Anterior cingulate cortex (tissue), 58 donors: ENCODE measurements at places on chromosomes 2 and 18.

DNA sequence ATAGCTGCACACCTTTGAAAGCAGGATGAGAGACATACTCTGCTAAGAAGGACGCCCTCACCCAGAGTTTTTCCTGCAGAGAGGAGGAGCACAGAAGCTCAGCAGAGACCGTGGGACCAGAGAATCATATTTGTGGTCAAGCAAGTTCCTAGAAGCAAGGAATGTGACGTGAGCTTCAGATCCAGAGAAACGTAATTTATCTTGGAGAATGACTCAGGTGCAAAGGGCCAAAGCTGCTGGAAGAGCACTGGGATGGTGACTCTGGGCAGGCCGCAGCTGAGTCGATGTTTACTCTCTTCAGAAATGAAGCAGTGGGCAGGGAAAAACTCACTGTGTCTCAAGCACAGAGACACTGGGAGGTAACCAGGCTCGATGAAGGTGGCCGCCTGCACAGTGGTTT, 50.1 kb upstream of the IGFBP2 start:
- no peak for DNase-seq

- no peak for DNase-seq
Observed at GRCh38 chr2:153163055-153163454, 315.5 kb downstream of the RPRM start.

GRCh38 chr2:238098901-238099713, 1.0 kb upstream of the ESPNL start:
- DNase-seq, result no peak

DNA sequence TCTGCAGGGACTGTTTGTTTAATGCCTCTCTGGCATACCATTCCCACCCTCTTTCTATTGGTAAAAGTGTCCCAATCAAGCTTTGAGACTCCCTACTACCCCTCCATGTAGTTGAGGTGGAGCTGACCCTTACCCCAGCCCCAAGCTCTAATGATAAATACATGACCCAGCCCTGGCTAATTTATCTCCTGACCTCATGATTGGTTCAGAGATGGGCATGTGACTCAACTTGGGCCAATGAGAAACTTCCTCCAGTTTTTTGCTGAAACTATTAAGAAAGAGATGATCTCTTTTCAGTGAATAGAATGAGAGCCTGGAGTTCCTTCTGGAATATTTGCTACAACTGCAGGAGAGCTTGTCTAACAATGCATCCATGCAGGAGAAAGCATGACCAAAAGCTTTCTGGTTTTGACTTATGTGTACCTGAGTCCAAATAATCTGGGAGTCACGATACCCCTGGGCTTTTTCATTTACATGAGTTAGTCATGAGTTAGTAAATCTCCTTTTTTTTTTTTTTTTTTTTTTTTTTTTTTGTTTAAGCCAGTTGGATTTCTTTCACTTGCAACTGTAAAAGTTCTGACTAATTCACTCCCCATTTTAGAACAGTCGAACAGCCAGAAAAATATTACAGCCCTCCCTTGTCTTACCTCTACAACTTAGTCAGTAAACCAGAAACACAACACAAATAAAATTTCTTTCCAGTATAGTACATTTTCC, 66.5 kb upstream of the TLK1 start:
- no peak for DNase-seq

- no peak for DNase-seq
Observed at GRCh38 chr2:217799563-217800432, 203.0 kb downstream of the TNS1 start.

- no peak for DNase-seq
Observed at GRCh38 chr2:6921321-6921922, 4.2 kb downstream of the RNF144A start.

- no peak for DNase-seq
Observed at GRCh38 chr18:40366521-40366920, 1588.5 kb upstream of the PIK3C3 start.

DNA sequence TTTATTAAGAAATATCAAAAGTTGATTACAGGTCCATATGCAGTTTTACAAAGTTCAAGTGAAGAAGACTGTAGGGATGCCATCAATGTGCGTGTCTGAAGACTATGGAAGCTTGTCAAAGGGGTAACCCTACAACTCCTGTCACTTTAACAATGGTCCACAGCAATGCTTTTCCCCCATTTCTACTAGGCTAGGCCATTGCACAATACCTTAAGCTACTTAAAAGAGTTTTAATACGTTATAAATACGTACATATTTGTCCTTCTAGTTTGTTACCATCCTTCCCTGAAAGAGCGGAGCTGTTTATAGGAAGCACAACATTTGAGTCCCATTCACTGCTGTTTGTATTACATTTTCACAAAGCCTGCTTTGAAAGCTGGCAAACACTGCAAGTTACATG, 26.7 kb downstream of the CNRIP1 start:
- DNase-seq, result no peak

GRCh38 chr18:55819448-55819847, 231.5 kb upstream of the TCF4 start:
- no peak for DNase-seq

DNA sequence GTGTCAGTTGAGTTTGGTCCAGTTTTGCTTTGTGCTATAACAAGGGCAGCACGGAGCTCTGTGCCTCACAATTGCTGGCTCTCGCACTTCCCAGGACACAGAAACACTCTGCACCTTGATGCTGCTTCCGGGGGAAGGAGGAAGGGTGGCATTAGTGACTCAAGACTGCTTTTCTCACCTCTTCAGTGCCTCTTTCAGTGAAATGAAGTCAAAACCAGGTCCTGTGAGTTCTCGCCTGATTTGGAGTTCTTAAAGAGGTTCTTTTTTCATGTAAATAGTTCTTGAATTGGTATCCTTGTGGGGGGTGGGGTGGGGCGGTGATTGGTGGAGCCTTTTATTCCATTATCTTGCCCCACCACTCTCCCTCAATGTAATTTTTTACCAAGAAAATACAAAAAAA, 91.5 kb upstream of the MYT1L start:
- no peak for DNase-seq

DNA sequence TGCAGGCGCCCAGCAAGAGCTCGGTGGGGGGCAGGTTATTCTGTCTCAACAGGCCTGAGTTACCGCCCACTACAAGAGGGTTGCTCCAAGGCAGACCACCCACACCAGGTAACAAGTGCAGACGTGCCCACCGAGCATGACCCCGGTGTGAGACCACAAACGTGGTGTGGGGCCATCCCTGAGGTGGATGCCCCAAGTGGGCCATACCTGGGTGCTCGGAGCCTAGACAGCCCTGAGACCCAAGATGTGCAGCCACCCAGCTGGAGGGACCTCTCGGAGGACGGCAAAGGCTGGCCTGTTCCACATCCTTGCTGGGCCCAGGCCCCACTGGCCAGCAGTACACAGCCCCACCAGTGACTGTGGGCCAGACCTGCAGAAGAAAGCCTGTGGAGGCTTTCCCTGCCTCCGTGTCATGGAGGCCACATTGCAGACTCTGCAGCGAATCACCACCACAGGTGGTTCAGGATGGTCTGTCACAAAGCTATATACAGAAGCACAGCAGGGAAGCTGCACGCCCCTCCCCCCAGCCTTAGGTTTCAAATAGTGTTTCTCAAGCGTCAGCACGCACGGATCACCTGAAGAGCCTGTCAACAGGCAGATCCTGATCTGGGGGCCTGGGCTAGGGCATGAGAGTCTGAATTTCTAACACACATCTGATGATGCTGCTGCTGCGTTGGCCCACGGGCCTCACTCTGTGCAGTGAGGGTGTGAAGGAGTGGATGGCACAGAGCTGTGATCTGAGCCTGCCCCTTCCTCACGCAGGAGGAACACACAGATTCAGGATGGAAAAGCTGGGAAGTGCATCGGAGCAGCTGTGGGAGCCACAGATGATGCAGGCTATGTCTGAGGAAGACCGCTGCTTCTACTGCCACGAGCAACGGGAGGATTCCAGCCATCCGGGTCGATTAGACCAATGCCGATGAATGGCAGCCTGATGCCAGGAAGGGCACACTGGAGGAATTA, 96.8 kb downstream of the UXS1 start:
- no peak for DNase-seq

- DNase-seq, result no peak
Observed at GRCh38 chr2:28166956-28167355, 225.7 kb upstream of the FOSL2 start.

- no peak for DNase-seq
Observed at GRCh38 chr2:222283634-222284033, 15.2 kb downstream of the PAX3 start.

DNA sequence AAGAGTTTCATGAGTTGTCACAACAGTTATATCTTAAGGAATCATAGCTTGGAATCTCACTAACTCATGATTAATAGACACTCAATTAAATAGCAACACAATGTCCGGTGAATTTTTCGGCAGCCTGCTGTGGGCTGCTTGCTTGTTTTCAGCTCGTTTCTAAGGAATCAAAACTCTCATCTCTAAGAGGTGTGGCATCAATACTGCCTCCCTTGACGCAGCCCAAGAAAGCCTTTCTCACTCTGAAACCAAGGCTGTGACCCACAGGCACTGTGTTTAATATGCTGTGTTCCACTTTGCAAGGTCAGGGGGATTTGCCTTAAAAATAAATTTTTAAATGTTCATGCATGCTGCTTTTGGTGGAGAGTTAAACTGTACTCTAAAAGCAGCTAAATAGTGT, 5.4 kb downstream of the DCC start:
- DNase-seq, result no peak

DNA sequence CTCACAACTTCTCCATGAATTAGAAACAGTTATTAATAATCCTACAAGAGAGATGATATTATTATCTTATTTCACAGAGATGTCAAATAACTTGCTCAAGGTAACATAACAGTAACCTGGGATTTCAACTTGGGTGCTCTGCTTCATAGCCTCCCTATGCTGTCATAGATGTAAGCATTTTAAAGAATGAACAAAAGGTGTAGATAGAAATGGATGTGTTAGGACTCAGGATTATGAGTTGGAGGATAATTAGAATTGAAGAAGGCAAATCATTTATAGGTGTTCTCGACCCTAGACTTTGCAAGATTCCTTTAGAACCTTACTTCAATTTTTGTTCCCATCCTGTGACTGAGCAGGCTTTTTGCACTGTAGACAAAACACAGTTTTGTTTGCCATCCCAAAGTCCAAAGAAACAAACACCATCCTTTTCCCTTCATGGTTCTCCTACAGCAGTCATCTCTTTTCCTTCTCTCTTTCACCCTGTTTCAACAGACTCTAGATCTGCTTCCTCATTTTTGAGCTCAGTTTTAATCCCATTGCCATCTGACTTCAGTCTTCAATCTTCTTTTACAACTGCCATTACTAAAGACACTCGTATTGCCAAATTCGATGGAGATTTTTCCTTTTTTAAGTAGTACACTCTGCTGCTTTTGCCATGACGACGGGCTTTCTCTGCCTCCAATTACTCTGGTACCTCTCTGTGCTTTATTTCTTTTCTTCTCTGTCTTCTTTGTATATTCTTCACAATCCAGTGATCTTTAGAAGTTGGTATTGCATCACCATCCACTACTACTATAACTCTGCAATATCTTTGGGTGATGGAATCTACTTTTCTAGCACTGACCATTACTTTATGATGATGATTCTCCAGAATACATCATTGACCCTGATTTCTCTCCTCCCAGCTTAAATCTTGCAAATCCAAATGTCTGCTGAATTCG, 4.5 kb downstream of the HNMT start:
- DNase-seq, result no peak

GRCh38 chr2:136255648-136256461, 137.9 kb upstream of the CXCR4 start:
- no peak for DNase-seq

GRCh38 chr2:189756311-189756952, 6.2 kb downstream of the OSGEPL1 start:
- DNase-seq, result no peak

DNA sequence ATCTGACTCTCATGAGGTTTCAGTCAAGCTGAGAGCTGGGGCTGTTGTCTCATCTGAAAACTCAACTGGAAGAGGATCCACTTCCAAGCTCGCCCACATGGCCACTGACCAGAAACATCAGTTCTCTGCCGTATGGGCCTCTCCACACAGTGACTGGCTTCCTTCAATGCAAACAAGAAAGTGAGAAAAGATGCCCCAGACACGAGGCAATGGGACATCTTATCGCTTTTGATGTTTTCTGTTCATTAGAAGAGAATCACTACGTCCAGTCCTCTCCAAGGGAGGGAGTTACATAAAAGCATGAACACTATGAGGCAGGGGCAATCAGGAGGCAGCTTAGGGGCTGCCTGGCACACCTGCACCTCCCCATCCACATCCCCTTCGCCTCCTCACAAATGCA, 307.1 kb upstream of the EPAS1 start:
- no peak for DNase-seq

- no peak for DNase-seq
Observed at GRCh38 chr2:71129114-71129901, 721 bp downstream of the MCEE start.

GRCh38 chr18:71809711-71810110, 734.4 kb downstream of the CBLN2 start:
- DNase-seq, result no peak
